ENCODE measurements at places on chromosomes 13 and 19. TPM values are rescaled to one million over a fixed set of nuclear protein-coding genes. Genes with fewer than 3 reads are reported as not detected.

DNA sequence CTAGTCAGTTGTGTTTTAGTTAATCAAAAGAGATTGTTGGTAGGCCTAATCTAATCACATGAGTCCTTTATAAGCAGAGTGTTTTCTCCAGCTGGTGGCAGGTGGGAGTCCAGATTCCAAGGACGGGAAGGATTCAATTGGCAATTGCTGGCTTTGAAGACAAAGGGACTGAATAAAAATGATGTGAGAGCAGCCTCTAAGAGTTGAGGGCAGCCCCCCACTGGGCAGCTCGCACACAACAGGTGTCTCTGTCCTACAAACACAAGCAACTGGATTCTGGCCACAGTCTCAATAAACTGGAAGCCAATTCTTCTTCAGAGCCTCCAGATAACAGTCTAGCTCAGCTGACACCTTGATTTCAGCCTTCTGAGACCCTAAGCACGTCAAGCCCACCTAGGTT, 915.2 kb downstream of the PCDH9 start:
- H3K27ac ChIP-seq, result no peak overlapping the region
- no peak overlapping the region for H3K4me3 ChIP-seq
- H3K4me1 ChIP-seq, result peaks cover 6% of the 10 kb centered on the region
- no peak for DNase-seq
- H3K27me3 ChIP-seq, result no peaks in the 10 kb centered on the region
- no peaks in the 10 kb centered on the region for H3K36me3 ChIP-seq

GRCh38 chr13:101010100-101010499, 335.5 kb upstream of the TMTC4 start:
- DNase-seq, result no peak
- no peak overlapping the region for H3K4me3 ChIP-seq
- no peaks in the 10 kb centered on the region for H3K27me3 ChIP-seq
- no peaks in the 10 kb centered on the region for H3K4me1 ChIP-seq

- no peaks in the 10 kb centered on the region for H3K27me3 ChIP-seq
- no peak overlapping the region for H3K4me3 ChIP-seq
- H3K27ac ChIP-seq, result no peak overlapping the region
Observed at GRCh38 chr13:80313668-80314256, 27.2 kb downstream of the SPRY2 start.

DNA sequence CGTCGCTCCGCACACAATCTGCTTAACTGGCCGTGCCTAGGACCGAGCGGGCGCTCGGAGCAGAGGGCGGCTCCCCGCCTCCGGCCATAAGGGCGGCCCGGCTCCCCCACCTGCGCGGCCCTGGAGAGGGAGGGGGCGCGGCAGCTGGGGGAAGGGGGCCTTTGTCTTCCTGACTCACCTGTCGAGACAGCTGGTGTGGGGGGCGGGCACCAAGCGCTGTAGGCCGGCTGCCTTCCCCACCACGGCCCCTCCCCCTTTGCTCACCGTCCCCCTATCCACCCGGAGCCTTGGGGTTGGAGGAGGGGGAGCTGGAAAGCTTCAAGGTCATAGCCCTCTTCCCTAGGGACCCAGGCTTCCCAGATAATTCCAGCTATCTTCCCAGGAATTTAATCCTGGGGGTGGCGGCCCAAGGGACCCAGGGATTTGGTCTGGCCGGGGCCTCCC, 1.2 kb downstream of the VASP start:
- no peaks in the 10 kb centered on the region for H3K27me3 ChIP-seq
- DNase-seq, result peak; percentile 21
- peak overlapping the region; percentile 90 for H3K27ac ChIP-seq
- peaks cover 5% of the 10 kb centered on the region for H3K36me3 ChIP-seq

Gene SHANK1
- not detected for polyA plus RNA-seq

GRCh38 chr13:41970918-41971317, 10.0 kb upstream of the VWA8 start:
- peaks cover 11% of the 10 kb centered on the region for H3K27me3 ChIP-seq
- DNase-seq, result no peak
- no peak overlapping the region for H3K4me3 ChIP-seq
- no peak overlapping the region for H3K27ac ChIP-seq
- H3K36me3 ChIP-seq, result no peaks in the 10 kb centered on the region

Gene C19orf67
- polyA plus RNA-seq, result not detected

DNA sequence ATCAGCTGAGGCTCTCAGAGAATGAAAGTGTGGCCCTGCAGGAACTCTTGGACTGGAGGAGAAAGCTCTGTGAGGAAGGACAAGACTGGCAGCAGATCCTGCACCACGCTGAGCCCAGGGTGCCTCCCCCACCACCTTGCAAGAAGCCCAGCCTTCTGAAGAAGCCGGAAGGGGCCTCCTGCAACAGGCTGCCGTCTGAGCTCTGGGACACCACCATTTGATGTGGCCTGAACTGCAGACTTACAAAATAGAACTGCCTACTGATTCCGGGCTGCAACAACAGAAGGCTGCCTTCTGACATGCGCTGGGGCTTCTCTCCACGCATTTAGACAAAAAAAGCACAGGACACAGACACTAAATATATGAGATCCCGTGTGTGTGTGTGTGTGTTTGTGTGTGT, 577.2 kb downstream of the MYO16 start:
- no peaks in the 10 kb centered on the region for H3K36me3 ChIP-seq
- peaks cover 7% of the 10 kb centered on the region for H3K27me3 ChIP-seq
- no peak overlapping the region for H3K27ac ChIP-seq
- DNase-seq, result no peak
- H3K4me3 ChIP-seq, result no peak overlapping the region
- H3K4me1 ChIP-seq, result no peaks in the 10 kb centered on the region

DNA sequence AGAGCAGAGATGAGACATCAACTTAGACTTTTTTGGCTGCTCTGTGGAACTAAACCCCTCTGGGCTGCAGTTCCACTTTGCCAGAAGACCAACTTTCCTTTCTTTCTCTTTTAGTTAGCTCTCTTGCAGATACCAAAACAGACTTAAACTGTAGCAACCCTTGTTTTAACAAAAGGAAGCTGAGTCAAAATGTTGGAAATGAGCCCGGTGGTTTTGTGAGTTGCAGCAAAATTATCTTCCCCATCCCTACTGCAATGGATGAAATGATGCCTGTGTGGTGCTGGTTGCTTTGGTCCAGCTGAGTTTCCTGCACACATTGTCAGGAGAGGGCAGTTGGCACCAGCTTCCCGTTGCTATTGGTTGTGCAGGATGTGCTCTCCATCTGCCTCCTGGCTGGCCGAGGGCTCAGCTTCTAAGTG, 115.3 kb downstream of the LRCH1 start:
- H3K4me3 ChIP-seq, result peak overlapping the region; percentile 90
- peak overlapping the region; percentile 92 for H3K27ac ChIP-seq
- peaks cover 45% of the 10 kb centered on the region for H3K4me1 ChIP-seq
- no peaks in the 10 kb centered on the region for H3K27me3 ChIP-seq

Gene SPACA7
- not detected for polyA plus RNA-seq

GRCh38 chr19:2627319-2627829, 75.1 kb downstream of the GNG7 start:
- no peaks in the 10 kb centered on the region for H3K27me3 ChIP-seq
- peak overlapping the region; percentile 99 for H3K27ac ChIP-seq
- H3K4me1 ChIP-seq, result peaks cover 66% of the 10 kb centered on the region
- peak; percentile 89 for DNase-seq
- peaks cover 10% of the 10 kb centered on the region for H3K36me3 ChIP-seq

DNA sequence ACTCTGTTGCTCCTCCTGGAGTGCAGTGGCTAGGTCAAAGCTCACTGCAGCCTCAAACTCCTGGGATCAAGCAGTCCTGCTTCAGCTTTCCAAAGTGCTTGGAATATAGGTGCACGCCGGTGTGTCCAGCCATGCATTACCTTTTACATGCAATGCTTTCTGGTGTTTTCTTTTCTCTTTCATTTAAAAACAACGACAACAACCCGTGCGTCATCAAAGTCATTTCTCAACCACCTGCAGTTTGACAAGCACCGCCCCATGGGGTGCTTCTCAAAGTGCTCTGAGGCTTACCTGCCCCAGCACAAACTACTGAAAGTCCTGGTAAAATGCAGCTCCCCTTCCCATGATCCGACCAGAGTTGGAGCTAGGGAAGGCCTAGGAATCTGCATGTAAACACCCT, 7.1 kb downstream of the QTRT1 start:
- DNase-seq, result no peak
- H3K27ac ChIP-seq, result no peak overlapping the region
- no peaks in the 10 kb centered on the region for H3K4me1 ChIP-seq
- no peaks in the 10 kb centered on the region for H3K36me3 ChIP-seq
- no peak overlapping the region for H3K4me3 ChIP-seq

DNA sequence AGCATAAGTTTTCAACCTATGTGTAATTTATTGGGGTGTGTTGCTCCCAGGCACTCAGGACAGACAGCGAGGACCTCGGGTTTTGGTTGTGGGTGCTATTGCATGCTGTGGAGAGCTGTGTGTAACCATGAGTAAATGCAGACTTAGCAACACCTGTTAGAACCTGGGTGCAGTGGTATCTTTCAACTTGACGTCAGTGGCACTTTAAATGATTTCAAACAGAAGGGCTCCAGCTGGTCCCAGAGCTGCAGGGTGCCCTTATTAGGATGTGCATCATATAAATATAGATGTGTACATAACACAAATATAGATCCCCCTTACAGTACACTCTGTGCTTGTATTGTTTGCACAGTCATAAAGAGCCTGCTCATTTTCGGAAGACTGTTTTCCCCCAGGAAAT, 228.3 kb upstream of the IRS2 start:
- no peaks in the 10 kb centered on the region for H3K36me3 ChIP-seq
- no peaks in the 10 kb centered on the region for H3K4me1 ChIP-seq
- no peak overlapping the region for H3K27ac ChIP-seq
- no peaks in the 10 kb centered on the region for H3K27me3 ChIP-seq

Gene CCNA1
- polyA plus RNA-seq, result 1.1 TPM

Data from naive B cell (primary cell).